ENCODE measurements at places on chromosomes 12 and 14. TPM values are rescaled to one million over a fixed set of nuclear protein-coding genes. Genes with fewer than 3 reads are reported as not detected.

TAS2R14 gene
- total RNA-seq: 0.26 TPM

RCOR1 gene
- total RNA-seq: 33.0 TPM

PYGL gene
- 44.4 TPM for total RNA-seq

SLC25A47 gene
- total RNA-seq: not detected

ARHGEF25 gene
- 205 TPM for total RNA-seq

GRCh38 chr14:51072976-51073375, 21.9 kb downstream of the TRIM9 start:
- H3K27ac ChIP-seq: peak overlapping the region; percentile 51
- H3K4me1 ChIP-seq: peaks cover 3% of the 10 kb centered on the region
- no peak overlapping the region for H3K4me3 ChIP-seq
- H3K27me3 ChIP-seq: no peaks in the 10 kb centered on the region
- H3K36me3 ChIP-seq: no peaks in the 10 kb centered on the region

- no peak overlapping the region for H3K4me3 ChIP-seq
- no peaks in the 10 kb centered on the region for H3K27me3 ChIP-seq
- H3K36me3 ChIP-seq: no peaks in the 10 kb centered on the region
- H3K27ac ChIP-seq: no peak overlapping the region
Measured at GRCh38 chr14:101473795-101474562, 87.3 kb upstream of the DIO3 start.

GRCh38 chr14:79502136-79502750, 709.1 kb downstream of the DIO2 start:
- no peak for DNase-seq
- no peaks in the 10 kb centered on the region for H3K27me3 ChIP-seq
- H3K4me1 ChIP-seq: no peaks in the 10 kb centered on the region
- no peaks in the 10 kb centered on the region for H3K36me3 ChIP-seq
- H3K27ac ChIP-seq: no peak overlapping the region

DNA sequence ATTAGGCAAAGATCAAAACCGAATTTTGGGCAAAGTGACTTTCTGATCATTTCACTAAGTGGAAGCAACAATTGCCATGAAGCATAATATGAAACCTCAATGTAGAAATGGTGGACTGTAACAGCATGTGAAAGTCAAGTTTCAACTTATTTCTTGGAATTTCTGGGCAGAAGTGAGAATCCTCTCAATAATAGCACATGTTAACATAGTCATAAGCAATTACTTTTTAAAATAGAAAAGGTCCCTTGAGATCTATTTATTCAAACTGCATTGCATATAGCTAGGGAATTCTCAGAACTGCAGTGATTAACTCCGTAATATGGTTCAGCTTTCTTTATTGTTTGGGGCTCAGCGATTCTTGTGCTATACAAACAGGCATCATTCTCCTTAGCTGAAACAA, 136.7 kb upstream of the ATP2B1 start:
- no peak overlapping the region for H3K27ac ChIP-seq
- no peaks in the 10 kb centered on the region for H3K4me1 ChIP-seq
- H3K27me3 ChIP-seq: no peaks in the 10 kb centered on the region
- no peak for DNase-seq

DNA sequence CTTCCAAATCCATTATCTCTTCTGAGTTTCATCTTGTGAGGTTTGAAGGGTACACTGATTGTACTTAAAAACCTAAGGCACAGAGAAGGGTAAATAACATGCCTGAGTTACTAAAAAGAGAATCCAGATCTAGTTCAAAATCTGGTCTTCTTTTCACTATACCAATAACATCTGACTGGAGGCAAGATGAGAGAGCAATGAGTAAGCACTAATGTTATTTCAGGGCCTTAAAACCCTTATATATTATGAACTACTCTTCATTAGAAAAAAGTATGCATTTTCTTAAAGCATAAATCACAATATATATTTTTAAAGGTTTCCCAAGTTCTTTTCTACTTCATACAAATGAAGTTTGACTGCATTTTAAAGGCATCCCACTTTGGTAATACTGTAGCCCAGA, 60.2 kb downstream of the GXYLT1 start:
- H3K27ac ChIP-seq: no peak overlapping the region
- DNase-seq: no peak
- no peaks in the 10 kb centered on the region for H3K4me1 ChIP-seq

DNA sequence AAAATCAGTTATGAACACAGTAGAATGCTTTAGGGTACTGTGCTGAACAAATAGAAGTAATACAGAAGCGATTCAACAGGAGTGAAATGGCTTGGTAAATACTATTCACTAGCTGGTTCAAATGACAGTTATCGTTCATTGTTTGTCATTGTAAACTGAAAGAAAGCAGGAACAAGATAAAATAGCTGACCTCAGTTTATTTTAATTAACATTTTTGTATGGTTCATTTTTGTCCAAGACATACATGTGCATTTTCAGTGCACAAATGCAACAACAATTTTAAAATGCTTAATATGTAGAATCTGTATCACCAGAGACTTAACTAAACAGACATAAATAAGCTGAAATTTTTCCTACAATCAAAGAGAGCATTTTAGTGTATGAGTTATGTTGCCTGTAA, 49.9 kb downstream of the ALX1 start:
- H3K4me1 ChIP-seq: no peaks in the 10 kb centered on the region
- no peak for DNase-seq
- no peaks in the 10 kb centered on the region for H3K27me3 ChIP-seq
- H3K27ac ChIP-seq: no peak overlapping the region
- H3K4me3 ChIP-seq: no peak overlapping the region

- DNase-seq: no peak
- no peaks in the 10 kb centered on the region for H3K27me3 ChIP-seq
- H3K4me3 ChIP-seq: no peak overlapping the region
- H3K27ac ChIP-seq: no peak overlapping the region
- H3K36me3 ChIP-seq: no peaks in the 10 kb centered on the region
Measured at GRCh38 chr12:32102234-32102633, 4.4 kb upstream of the BICD1 start.

- no peaks in the 10 kb centered on the region for H3K27me3 ChIP-seq
- DNase-seq: no peak
- H3K36me3 ChIP-seq: no peaks in the 10 kb centered on the region
- no peak overlapping the region for H3K4me3 ChIP-seq
Measured at GRCh38 chr12:14946162-14946561, 7.8 kb upstream of the ERP27 start.

Data from uterus (tissue), 4 donors.